ENCODE measurements at places on chromosomes 11 and 22. TPM values are rescaled to one million over a fixed set of nuclear protein-coding genes. Genes with fewer than 3 reads are reported as not detected.

DNA sequence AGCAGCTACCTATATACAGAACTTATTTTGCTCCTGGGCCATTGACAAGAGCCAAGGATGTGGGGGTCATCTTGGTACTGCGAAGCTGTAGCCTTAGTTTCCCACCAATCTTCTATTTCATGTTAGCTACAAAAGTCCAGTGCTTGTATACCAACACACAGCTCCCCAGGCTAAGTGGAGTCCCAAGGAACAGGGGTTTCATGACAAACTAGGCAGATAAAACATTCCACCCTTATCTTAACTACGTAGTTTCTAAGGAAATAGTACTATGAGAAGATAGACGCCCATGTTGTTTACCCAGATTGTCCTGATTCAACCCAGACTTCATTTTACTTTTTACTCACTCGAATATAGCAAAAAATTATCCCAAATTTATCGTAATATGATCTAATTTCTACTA is 218.5 kb downstream of the DYNC2H1 start:
- DNase-seq, result no peak

DNA sequence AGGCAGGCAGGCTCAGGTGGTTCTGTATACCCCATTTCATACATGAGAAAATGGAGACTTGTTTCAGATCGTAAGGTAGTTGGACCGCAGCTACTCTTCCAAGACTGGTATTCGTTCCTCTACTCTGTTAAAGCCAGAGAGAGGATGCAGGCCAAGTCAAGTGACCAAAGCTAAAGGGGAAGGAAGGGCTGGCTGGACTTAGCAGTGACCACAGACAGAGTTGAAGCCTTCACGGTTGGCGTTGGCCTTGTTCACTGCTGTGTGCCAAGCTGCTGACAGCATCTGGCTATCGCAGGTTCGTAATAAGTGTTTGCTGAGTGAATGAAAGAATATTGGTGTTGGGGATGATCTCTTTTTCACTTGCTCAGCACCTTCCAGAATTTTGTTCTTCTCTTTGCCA is 64.2 kb downstream of the PTPRJ start:
- DNase-seq, result peak; percentile 52

GRCh38 chr11:68809506-68809905 is 32.2 kb downstream of the CPT1A start:
- DNase-seq, result no peak

- DNase-seq, result peak; percentile 55
Measured at GRCh38 chr11:15565880-15566279, 451.2 kb downstream of the INSC start.

GRCh38 chr11:61509043-61510029 is 787 bp downstream of the LRRC10B start:
- peak; percentile 80 for DNase-seq

GRCh38 chr11:72570893-72571661 is 103.1 kb downstream of the PDE2A start:
- no peak for DNase-seq

Gene OR5P2
- not detected for total RNA-seq

GRCh38 chr11:33724644-33725035 is 11.6 kb downstream of the CD59 start:
- DNase-seq, result no peak

Gene CATSPER1
- total RNA-seq, result not detected

Gene DTX4
- total RNA-seq, result 1.7 TPM

- DNase-seq, result no peak
Measured at GRCh38 chr11:129637473-129637872, 178.2 kb upstream of the TMEM45B start.

Gene IFITM2
- total RNA-seq, result 194 TPM

GRCh38 chr11:120329556-120329955 is 4.5 kb downstream of the TLCD5 start:
- DNase-seq, result no peak

GRCh38 chr22:46547179-46547882 is 9.9 kb upstream of the CELSR1 start:
- DNase-seq, result peak; percentile 64

DNA sequence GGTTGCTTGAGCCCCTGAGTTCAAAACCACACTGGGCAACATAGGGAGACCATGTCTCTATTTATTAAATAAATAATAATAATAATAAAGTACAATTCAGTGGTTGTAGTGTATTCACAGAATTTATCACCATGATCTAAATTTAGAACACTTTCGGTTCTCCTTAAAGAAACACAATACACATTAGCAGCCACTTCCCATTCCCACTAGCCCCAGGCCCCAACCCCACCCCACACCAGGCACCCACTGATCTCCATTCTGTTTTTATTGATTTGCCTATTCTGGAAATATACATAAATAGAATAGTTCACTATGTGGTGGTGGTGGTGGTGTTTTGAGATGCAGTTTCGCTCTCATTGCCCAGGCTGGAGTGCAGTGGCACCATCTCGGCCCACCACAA is 45.7 kb downstream of the BCL2L13 start:
- no peak for DNase-seq
